ENCODE measurements at places on chromosomes 12 and 14. TPM values are rescaled to one million over a fixed set of nuclear protein-coding genes. Genes with fewer than 3 reads are reported as not detected.

- no peaks in the 10 kb centered on the region for H3K36me3 ChIP-seq
- H3K4me1 ChIP-seq, result no peaks in the 10 kb centered on the region
- no peak for DNase-seq
- no peak overlapping the region for H3K27ac ChIP-seq
Observed at GRCh38 chr14:59474172-59474571, 9.0 kb upstream of the GPR135 start.

GRCh38 chr14:52701223-52701622 is 5.8 kb upstream of the PSMC6 start:
- peaks cover 18% of the 10 kb centered on the region for H3K4me1 ChIP-seq
- no peak for DNase-seq
- H3K4me3 ChIP-seq, result no peak overlapping the region
- no peaks in the 10 kb centered on the region for H3K36me3 ChIP-seq

- H3K4me1 ChIP-seq, result no peaks in the 10 kb centered on the region
- H3K27ac ChIP-seq, result no peak overlapping the region
- H3K36me3 ChIP-seq, result no peaks in the 10 kb centered on the region
- no peak for DNase-seq
- H3K27me3 ChIP-seq, result no peaks in the 10 kb centered on the region
Observed at GRCh38 chr12:101430456-101430855, 22.9 kb upstream of the ARL1 start.

- no peaks in the 10 kb centered on the region for H3K27me3 ChIP-seq
- H3K36me3 ChIP-seq, result no peaks in the 10 kb centered on the region
- no peak overlapping the region for H3K27ac ChIP-seq
- no peaks in the 10 kb centered on the region for H3K4me1 ChIP-seq
- DNase-seq, result no peak
Observed at GRCh38 chr12:66903782-66904396, 225.0 kb upstream of the GRIP1 start.

DNA sequence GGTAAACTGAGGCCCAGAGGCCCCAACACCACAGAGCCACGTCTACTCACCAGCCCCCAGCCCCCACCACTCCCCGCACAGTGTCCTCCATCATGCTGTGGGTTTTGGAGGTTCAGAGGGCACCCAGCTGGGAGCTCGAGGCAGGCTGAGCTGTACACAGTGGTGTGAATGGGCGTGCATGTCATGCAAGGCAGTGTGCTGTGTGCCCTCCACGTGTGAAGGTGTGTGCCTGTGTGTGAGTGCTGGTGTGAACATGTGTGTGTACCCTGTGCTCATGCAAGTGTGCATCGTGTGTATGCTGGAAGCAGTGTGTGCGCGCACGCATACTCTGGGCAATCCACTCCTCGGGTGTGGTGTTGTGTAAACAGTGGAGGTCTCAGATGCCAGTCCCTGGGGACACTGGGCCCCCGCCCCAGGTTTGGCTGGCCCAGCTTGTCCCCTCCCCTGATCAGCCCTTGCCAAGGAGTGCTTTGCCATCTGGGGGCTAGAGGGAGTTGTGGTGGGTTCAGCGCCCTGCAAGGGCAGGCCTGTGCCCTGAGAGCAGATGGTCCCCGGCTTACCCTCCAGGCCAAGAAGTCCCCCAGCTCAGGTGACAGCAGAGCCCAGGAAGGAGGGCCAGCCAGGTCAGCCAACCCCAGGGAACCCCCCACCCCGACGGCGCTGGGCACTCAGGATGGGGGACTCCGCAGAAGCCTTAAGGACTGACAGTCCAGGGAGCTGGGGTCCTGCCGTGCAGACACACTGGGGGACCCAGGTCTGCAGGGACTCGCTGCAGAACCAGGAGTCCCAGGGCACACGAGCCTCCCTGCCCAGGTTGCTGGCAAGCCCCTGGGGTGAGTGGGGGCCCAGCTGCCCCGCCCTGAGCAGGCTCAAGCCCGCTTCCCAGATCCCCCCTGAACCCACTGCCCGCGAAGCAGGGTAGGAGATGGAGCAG is 23.8 kb upstream of the GPR132 start:
- no peak overlapping the region for H3K4me3 ChIP-seq
- H3K27ac ChIP-seq, result no peak overlapping the region
- no peak for DNase-seq

GNPNAT1 gene
- total RNA-seq, result 44.3 TPM

SERPINA1 gene
- total RNA-seq, result 18,575 TPM

KRT73 gene
- not detected for total RNA-seq

TTC7B gene
- total RNA-seq, result 56.1 TPM
